ENCODE measurements at places on chromosomes 5 and 9. TPM values are rescaled to one million over a fixed set of nuclear protein-coding genes. Genes with fewer than 3 reads are reported as not detected.

GRCh38 chr9:92829420-92829819 lies 48.4 kb downstream of the ZNF484 start:
- DNase-seq, result no peak
- H3K27me3 ChIP-seq, result peaks cover 8% of the 10 kb centered on the region
- no peaks in the 10 kb centered on the region for H3K4me1 ChIP-seq
- no peak overlapping the region for H3K27ac ChIP-seq

- no peaks in the 10 kb centered on the region for H3K4me1 ChIP-seq
- peaks cover 9% of the 10 kb centered on the region for H3K27me3 ChIP-seq
These were observed at the start of gene CARTPT for GRCh38 chr5:71719063-71719964. TSS of gene CARTPT (plus strand) at chr5:71719275. CDS start at chr5:71719294, 19 bp downstream.

- no peak overlapping the region for H3K4me3 ChIP-seq
- H3K4me1 ChIP-seq, result no peaks in the 10 kb centered on the region
- DNase-seq, result no peak
- no peaks in the 10 kb centered on the region for H3K36me3 ChIP-seq
- H3K27me3 ChIP-seq, result no peaks in the 10 kb centered on the region
- H3K27ac ChIP-seq, result no peak overlapping the region
These were observed 207.2 kb upstream of the RFX3 start for GRCh38 chr9:3733039-3733408.

The HEMGN gene
- not detected for total RNA-seq

The PRELID2 gene
- 20.3 TPM for total RNA-seq
